Lung (tissue), 17 donors: ENCODE measurements at places on chromosomes 1 and 21. TPM values are rescaled to one million over a fixed set of nuclear protein-coding genes. Genes with fewer than 3 reads are reported as not detected.

GRCh38 chr1:101843160-101843559 lies 153.6 kb downstream of the OLFM3 start:
- DNase-seq = no peak

BSND gene
- not detected for total RNA-seq

DNA sequence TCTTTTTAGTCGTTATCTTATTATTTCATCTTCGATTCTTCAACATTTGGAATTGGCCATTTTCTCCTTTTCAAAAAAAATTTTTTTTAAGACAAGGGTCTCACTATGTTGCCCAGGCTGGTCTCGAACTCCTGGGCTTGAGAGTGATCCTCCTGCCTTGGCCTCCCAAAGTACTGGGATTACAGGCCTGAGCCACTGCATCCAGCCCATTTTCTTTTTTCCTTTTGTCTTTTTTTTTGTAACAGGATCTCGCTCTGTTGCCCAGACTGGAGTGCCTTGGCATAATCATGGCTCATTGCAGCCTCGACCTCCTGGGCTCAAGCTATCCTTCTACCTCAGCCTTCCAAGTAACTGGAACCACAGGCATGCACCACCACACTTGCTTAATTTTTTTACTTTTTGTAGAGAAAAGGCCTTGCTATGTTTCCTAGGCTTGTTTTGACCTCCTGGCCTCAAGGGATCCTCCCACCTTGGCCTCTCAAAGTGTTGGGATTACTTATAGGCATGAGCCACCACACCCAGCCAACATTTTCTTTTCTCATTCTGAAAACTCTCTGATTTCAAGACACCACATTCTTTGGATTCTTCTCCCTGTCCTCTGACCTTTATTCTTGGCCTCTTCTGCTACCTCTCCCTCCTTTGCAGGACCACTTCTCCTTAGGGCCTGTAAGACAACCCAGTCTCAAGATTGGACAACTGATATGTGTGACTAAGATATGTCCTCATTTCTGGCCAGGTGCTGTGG lies 6.0 kb upstream of the MAP1LC3C start:
- no peak for DNase-seq

GRCh38 chr21:29195981-29196669 lies 65.7 kb downstream of the MAP3K7CL start:
- peak; percentile 83 for DNase-seq

DNA sequence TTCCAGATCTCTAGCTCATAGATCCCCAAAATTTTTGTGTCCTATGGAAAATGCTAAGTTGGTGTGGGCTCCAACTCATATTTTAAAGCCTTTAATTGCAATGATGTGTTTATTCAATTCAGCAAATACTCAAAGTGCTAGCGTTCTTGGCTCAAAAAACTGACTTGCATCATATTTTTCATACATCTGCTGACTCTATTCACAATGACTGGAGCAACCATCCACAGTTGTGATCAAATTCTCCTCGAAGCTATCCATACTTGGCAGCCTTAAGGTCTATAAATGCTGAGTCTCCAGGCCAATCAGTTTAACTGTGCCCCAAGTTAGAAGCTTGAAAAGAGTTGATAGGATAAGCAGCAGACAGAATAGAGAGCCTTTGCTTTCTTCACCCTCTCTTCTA lies 2.9 kb upstream of the ATP1A1 start:
- DNase-seq = peak; percentile 74
